ENCODE measurements at places on chromosomes 3 and 15.

DNA sequence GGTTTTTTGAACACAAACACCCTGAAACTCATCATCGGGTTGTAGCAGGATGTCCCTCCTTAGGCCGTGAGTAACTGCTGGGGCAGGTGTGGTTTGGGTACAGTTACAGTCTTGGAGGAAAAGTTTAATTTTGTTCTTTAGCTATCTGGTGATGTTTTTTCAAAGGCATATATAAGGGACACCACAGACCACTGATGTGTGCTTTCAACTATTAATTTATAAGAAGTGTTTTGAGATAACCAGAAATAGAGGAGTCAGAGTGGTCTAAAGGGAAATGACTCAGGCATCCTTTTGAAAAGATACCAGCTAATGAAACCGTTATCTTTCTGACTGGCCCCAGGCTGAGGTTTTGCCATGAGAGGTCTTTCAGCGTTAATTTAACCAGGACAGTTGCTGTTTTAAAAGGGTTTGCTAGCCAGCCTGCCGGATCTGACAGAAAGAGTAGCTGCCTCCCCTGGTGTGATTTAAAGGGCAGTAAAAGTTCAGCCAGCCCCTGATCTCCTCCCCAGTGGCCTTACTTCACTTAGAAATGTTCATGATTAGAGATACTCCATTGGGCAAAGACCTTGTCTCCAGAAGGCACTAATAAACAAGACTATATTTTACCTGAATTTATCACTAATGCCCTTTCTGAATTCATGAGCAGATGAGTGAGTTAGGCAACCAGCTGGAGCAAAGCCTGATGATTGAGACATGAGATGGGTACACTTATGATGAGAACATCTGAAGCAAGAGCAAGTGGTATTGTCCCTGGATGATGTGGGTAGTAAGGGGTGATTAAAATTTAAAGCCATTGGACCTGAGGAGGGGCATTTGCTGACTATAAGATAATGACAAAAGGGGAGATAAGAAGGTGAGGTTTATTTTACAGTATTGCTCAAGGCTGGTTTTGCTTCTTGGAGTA is 482.5 kb upstream of the TBL1XR1 start:
- DNase-seq: no peak

DNA sequence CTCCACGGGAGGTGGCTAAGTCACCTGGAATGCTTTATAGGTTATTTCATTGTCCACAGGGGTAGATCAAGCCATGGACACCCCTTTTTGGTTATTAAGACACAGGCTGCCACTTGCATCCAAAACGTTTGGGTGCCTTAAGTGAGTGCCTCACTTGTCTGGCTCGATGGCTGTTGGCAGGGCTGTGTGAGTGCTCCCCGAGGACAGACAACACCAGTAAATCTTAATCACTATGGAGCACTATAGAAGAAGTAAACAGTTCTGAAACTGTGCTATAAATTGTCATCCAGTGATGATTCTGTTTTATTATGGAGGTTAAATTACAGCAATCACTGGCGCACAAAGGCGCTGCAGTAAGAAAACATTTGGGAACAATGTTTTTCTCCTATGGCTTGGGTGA is 215.5 kb downstream of the CACNA2D3 start:
- no peak for DNase-seq

DNA sequence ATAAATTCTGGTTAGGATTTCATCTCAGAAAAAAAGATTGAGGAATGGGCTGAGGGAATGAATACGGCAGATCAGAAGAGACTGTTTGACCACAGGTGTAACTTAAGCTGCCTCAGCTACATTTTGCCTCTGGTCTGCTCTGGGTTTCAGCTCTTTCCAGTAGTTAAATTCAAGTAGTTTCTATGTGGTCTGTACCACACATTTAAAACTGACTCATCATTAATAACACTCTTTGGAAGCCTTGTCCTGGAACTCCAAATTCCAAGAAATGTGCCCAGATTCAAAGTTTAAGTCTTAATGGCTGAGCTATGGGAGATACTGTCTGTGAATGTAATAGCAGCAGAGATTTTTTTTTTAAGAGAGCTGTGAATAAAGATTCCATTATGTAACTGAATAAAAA is 133.1 kb upstream of the IGSF10 start:
- DNase-seq: no peak

DNA sequence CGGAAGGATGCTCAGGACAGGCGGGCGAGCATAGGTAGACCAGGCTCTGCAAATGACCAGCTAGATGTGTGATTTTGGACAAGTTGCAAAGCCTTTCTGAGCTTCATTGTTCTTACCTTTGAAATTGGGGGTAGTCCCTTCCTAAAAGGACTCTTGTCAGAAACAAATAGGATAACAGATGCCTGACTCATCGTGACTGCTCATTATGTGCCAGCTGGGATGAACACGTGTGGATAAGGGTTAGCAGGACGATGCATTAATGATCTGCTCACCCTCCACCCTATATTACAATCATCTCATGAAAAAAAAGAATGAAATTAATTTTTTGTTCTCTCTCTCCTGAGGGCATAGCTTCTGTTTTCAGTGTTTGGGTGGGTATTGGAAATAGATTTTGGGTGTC is 223.4 kb downstream of the NR2F2 start:
- no peak for DNase-seq

GRCh38 chr3:194908496-194908895 is 222.8 kb downstream of the FAM43A start:
- no peak for DNase-seq

- no peak for DNase-seq
Measured at GRCh38 chr3:190132371-190132770, 11.7 kb upstream of the P3H2 start.

DNA sequence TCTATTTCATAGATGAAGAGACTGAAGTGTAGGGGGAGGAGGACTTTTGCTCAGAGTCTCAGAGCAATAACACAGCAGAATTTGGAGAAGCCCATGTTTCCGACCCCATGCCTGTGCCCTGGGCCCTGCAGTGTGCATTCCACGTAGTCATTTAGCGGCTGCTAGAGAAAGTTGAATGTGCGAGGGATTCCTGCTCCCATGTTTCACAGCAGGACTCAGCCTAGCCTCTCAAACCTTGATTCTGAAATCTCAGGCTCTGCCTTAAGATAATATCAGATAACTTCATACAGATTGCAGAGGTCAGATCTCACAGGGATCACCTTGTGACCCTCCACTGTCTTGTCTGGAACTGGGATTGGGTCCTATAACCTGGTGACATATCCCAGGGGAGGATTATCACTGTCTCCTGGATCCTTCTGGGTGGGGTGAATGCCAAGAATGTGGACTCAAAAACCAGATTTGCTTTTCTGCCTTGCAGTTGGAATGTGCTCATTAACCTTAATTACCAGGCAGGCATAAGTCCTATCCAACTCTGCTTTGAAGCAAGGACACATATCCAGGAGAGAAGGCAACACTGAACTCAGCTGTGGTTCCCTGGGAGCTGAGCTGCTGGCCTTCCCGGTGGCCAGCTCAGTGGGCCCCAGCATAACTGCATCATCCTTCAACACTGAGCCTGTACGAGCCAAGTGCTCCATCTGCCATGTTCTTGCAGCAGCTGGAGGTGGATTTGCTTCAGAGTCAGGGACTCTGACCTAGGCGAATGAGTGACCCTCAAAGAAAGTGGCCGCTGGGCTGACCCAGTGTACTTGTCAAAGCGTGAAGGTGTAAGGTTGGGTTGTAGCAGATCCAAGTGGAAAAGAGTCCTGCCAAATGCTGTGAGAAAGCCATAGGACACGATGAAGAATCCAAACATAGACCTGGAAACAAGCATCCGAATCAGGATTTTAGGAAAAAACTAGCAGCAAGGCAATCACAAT is 43.0 kb downstream of the CTXND1 start:
- DNase-seq: no peak

- DNase-seq: no peak
Measured at GRCh38 chr3:43159131-43159875, 53.4 kb upstream of the POMGNT2 start.

GRCh38 chr15:66019826-66020398 is 150.6 kb downstream of the RAB11A start:
- DNase-seq: no peak

DNA sequence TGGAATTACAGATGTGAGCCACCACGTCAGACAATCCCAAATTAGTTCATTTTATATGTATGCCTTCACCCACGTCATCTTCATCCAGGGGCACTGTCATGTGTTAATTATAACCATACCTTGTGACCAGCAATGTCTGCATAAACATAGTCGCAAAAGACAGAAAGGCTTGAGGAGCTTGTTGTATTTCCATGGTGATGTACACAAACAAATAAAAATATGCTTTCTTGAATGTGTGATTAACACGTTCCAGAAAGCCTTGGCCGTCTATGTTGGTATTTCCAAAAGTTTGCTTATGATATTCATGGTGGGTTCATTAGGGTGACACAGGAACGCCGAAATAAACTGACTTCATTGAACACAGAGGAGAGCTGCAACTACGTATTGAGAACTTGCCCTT is 524.7 kb upstream of the ZNF717 start:
- DNase-seq: no peak

GRCh38 chr3:192570315-192570714 is 157.0 kb downstream of the FGF12 start:
- no peak for DNase-seq

- no peak for DNase-seq
Measured at GRCh38 chr3:195122261-195122660, 148.7 kb downstream of the XXYLT1 start.

GRCh38 chr3:113537155-113537554 is 4.8 kb downstream of the SIDT1 start:
- DNase-seq: no peak

DNA sequence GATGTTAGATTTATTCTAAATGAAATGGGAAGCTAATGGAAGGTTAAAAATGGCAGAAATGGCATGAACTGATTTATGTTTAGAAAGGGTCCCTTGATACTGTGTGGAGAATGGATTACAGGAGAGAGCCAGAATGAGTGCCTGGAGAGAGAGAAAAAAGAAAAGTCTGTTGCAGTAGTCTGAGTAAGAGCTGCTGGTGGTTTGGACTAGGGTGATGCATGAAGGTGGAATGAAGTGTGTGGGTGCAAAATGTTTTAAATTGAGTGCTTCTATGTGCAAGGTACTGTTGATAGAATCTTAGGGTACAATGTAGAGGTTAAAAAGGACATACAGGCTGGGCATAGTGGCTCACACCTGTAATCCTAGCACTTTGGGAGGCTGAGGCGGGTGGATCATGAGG is 11.4 kb upstream of the MGA start:
- no peak for DNase-seq

DNA sequence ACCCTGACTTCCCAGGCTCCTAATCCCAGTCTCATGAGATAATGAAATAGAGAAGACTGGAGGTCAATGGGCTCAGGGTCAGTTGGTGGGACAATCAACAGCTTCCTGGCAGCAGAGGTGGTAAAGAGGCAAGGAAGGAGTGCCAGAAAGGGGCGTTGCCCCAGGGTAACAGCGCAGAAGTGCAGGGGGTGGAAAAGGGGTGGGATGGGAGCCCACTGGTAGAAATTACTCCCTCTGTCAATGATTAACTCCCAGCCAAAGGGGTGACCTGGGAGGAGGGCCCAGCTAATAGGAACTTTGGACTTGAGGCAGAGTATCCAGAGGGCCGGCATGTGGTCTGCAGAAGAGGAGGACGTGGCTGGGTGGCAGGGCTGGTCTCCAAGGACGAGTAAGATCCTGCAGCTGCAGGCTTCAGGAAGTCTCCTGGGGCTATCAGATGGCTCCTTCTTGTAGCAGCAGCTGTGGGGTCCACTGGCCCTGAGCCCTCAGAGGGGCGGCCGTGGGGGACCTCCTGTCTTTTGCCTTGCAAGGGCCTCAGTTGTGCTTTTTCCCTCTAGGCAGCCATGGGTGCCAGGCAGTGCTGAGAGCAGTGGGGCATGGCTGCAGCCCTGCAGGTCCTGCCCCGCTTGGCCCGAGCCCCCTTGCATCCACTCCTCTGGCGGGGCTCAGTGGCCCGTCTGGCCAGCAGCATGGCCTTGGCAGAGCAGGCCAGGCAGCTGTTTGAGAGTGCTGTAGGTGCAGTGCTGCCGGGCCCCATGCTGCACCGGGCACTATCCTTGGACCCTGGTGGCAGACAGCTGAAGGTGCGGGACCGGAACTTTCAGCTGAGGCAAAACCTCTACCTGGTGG is 2.3 kb downstream of the GLYCTK start:
- no peak for DNase-seq

- no peak for DNase-seq
Measured at GRCh38 chr3:62036726-62037125, 336.6 kb downstream of the FEZF2 start.

GRCh38 chr15:60721707-60722106 is 242.8 kb upstream of the ICE2 start:
- DNase-seq: no peak

DNA sequence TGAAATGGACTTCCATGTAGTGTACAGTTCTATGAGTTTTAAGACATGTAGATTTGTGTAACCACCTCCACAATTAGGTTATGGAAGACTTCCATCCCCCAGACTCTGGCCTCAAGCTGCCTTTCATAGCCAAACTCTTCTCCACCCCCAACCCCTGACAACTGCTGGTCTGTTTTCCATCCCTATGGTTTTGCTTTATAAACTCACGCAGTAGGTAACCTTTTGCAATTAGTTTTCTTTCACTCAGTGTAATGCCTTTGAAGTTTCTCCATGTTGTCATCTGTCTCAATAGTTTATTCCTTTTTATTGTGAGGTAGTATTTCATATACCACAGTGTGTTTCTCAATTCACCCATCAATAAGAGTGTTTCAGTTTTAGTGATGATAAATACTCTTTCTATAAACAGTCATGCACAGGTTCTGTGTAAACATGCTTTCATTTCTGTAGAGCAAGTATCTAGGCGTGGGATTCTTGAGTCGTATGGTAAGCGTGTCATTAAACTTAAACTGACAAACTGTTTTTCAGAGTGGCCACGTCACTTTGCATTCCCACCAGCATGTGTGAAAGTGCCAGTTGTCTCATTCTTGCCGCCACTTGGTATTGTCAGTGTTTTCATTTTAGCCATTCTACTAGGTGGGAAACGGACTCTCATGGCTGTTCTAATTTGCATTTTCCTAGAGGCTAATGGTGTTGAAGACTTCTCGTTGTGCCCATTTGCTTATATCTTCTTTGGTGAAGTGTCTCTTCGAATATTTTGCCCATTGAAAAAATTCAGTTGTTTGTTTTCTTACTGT is 47.3 kb upstream of the ALDH1A3 start:
- DNase-seq: no peak

DNA sequence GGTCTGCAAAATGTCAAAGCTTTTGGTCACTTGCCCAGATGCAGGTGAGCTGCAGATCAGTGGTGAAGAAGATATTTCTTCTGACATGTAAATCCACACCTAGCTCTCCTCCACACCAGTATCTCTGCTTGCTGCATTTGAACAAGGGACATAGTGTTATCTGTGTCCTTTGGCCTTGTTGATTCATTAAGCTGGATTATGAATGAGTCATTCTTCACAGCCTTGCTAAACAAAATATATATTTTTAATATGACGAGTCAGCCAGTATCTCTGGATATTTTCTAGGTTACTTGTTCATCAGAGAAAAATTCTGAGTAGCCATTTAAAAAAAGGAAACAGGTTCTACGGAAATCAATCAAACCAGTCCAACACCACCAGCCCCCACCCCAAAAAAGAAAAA is 190.6 kb upstream of the ADAMTS9 start:
- DNase-seq: no peak

DNA sequence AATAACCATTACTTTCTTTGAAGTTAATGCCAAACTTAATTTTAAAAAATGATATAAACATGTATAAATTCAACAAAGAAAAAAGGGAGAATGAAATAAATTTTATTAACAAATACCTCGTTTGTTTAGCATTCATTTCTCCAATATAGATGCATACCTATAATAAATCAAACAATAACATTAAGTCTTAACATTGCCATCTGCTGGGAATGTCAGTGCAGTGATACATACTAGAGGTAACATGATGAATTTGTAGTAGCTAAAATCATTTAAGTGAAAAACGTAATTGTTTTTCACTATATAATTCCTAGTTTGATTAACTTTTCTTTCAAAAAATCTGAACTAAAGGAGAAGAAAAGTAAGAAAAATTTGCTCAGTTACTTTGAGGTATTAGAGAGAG is 340.2 kb upstream of the CBLB start:
- no peak for DNase-seq
